Kidney (tissue), 22 donors: ENCODE measurements at places on chromosomes 3 and 15.

GRCh38 chr3:154310840-154311239, 13.4 kb downstream of the DHX36 start:
- no peak for DNase-seq

- no peak for DNase-seq
These were observed 424.1 kb upstream of the TPM1 start for GRCh38 chr15:62618432-62618831.

- DNase-seq = no peak
These were observed 1.8 kb downstream of the CLN6 start for GRCh38 chr15:68227643-68228142.

- peak; percentile 74 for DNase-seq
These were observed 13.2 kb downstream of the EPHB3 start for GRCh38 chr3:184574515-184575417.

DNA sequence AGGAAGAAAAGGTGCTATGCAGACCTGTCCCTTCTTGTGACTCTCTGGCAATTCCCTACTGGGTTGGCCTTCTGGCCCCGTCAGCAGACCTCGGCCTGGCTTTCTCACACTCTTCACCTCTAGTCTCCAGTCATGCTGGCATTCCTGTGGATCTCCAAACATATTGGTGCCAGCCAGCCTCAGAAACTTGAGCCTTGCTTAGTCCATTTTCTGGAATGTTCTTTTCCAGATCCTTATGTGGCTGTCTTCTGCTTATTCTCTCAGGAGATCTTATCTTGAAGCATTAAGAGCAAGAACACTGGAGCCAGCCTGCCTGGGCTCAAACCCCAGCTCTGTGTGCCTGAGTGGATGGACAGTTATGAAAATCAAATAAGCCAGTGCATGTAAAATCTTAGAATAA, 88.2 kb upstream of the NTRK3 start:
- no peak for DNase-seq

DNA sequence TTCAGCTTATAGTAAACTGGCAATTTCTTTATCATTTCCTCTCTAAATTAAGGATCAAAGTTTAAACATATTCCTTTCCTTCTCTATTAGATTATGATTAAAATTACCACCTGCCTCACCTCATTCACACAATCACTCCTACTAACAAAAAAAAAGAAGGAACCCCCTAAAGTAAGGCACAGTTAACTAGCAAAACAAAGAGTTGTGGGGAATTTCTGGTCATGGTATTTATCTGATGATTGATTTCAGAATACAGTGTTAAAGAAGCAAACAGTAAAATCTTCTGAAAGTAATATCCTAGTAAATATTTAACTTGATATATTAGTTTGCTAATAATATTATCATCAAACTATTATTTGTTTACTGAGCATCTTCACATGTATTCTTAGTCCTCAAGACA, 8.8 kb downstream of the GBE1 start:
- no peak for DNase-seq

DNA sequence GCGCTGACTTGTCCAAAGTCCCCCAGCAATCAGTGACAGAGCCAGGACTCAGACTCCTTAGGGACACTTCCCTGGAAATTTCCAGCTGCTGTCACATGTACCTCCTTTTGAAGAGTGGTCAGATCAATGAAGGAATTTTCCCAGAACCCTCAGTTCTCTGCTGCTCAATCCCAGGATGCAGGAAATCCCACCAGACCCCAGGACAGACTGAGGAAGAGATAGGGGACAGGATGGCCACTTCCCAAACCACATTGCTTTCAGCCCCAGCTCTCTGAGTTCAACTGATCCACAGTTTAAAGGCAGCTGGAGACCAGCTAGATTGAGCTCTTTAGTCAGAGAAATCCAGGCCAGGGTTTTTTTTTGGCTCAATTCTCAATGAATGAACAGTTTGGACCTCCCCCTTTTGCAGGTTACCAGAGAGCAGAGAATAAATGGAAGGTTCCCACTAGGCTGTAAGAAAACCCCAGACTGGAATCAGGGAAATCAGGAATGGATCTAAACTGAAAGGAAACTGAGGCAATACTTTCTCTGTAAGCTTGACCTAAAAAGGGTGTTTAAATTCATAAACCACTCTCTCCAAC, 1.5 kb downstream of the CYP1A1 start:
- peak; percentile 23 for DNase-seq

GRCh38 chr3:8443829-8444791, 57.5 kb upstream of the LMCD1 start:
- DNase-seq = peak; percentile 94

- no peak for DNase-seq
These were observed 136.4 kb upstream of the IL12A start for GRCh38 chr3:159852266-159852665.

DNA sequence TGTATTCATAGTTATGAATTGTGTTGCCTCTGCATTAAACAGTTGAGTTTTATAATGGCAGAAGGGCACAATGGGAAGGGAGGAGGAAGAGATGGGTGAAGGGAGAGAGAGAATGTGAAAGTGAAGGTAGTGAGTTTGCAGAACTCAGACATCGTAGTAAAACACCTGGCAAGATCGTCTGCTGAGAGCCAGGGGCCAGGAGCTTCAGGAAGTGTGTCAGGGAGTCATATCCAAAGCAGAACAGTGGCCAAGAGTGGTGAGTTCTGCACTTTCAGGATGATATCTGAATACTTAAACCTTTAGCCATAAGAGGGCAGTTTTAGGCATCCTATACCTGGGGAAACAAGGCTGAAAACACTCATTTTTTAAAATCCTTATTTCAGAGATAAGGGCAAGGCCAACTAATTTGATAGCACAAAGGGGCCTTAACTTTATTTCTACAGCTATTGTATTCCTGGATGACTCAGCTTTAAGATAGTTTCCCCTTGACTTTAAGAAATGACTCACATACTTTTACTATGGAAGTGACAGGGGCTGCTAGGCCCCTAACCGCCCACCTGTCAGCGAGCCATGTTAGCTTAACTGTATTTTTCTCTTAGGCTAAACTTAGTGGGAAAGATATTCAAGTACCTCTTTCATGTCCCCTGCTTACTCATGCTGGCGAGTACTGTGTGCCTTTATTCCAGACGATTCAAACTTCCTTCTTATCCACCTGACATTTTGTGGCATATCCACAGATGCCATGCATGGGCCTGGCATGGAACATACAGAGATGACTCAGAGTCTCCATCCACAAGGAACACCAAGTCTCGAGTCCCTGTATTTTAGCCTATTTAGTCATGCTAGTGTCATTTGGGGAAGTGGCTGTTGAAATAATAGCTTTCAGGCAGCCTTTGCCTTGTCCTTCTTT, 53.9 kb downstream of the RLBP1 start:
- no peak for DNase-seq

DNA sequence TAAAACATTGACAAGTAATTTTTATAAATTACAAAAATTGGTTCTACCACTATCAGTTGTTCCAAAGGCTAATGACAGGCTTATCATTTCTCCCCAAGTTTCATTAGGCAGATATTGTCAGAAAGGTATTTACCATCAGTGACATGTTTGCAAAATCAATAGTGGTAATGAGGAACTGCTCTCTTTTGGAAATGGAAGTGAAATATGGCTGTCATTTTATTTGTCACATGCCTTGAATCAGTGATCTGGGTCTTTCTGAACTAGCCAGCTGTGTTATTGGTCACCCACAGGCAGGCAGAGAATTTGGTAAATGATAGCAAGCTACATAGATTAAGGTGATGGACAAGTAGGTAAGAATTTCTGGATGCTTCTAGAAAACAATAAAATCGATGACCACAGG, 268.0 kb upstream of the ARHGEF26 start:
- no peak for DNase-seq

DNA sequence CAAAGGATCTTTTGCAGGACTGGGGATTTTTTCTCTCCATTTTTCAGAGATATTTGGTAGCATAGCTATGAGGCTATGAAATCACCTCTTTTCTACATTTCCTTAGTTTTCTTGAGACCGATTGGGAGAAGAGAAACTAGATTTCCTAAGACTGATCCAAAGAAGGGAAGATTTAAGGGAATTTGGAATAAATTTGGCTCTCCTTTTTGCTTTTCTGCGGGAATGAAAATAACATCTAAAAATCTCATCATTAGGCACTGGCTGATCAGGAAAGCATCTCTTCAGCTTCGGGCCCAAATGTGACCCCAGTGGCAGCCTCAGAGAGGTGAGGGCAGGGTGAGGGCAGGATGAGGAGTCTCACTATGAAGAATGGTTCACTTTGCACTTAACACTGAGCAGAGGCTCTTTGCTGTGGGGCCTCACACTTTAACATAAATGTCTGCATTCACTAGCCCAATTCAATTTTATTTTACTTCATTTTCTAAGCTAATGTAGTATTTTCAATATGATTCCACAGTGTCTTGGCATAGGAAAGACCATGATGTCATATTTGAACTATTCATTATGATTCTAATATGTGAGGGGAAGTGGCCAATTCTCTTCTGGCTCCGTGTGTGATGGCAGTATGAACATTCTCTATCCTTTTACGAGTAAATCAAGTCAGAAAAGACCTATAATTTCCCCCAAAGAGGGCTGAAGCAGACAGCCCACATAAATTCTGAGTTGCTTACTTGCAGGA, 193.2 kb downstream of the MEX3B start:
- no peak for DNase-seq

DNA sequence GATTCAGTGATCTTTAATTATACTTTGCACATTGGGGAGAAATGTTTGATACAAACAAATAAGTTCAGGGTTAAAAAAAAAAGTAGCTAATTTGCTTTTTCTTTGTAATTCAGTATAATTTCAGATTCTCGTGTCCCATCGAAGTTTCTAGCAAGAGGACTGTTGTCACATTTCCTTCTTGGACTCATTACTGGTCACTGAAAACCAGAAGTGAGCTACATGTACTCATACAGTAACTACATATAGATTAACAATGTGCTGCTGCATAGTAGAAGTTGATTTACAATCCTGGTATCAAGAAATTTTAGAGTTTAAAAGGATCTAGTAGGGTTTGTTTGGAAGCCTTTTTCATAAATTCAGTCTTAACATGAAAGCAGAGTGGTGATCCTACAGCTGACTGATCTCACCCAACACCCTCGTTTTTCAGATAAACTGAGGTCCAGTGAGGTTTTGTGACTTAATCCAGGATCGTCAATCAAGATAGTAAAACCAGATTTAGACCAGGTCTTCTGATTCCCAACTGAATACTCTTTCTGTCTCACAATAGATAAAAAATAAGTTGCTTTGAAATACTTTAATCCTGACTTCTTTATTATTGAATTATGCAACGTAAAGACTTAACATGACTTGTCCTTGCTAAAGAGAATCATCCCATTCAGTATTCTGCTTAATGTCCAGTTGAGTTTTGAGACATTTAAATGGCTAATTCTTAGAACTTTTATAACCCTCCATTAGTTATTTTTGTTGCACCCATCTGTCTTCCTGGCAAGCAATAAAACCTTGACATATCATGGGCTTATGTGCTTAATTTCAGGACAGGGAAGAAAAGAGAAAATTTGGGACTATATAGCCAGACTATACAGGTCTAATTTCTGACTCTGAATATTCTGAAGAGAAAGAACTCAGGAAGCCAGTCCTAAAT, 2.8 kb downstream of the SEC62 start:
- DNase-seq = no peak

- no peak for DNase-seq
These were observed 3.5 kb upstream of the UBE2E2 start for GRCh38 chr3:23199649-23200048.

GRCh38 chr3:25433106-25433505, 5.0 kb downstream of the RARB start:
- no peak for DNase-seq

DNA sequence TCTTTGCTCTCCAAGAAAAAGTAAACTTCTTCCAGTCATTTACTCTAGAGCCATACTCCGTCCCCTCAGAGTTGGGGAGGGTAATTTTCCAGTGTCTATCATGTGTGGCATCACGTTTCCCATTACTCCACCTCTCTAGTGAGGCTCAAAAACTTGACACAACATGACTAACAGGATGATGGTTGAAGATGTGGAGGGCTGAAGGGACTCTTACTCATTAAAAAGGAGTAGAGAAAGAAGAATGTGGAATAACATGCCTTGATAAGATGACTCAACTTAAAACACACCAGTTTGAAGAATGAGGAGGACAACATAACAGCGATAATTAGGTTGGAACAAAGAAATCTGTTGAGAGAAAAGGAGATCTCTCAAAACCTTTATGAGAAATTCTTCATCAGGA, 894.3 kb downstream of the OTOL1 start:
- DNase-seq = no peak

DNA sequence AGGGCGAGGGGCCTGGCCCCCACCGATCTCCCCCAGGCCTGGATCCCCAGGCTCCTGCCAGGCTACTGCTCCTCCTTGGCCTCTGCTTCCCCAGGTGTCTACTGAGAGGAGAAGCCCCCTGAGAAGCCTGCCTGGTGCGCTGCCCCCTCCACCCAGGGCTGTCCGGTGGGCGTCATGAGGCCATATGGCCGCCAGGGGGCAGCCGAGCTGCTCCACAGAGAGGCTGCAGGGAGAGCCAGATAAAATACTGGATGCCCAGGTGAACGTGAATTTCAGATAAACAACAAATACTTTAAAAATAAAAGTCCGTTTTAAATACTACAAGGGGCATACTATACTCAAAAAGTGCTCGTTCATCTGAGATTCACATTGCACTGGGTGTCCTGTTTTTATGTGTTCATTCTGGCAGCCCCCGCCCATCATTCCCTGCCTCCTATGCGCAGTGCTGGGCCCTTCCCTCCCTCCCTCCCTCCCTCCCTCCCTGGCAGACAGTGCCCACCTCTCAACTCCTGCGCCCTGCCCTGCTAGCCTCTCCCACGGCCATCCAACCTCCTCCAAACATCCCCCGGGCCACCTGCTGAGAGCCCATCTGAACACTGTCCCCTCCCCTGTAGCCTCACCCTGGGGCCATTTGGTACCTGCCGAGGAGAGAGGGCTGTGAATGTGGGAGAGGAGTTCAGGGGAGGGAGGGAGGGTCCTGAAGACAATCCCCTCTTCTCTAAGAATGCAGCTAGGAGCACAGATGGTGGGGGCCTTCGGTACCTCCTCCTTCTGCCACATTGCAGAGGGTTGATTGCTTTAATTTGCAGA, 29.6 kb downstream of the PSTPIP1 start:
- peak; percentile 86 for DNase-seq

- no peak for DNase-seq
These were observed 23.2 kb downstream of the SHC4 start for GRCh38 chr15:48940508-48940907.

GRCh38 chr3:44554626-44555592, at the start of gene ZKSCAN7:
Gene ZKSCAN7, plus strand, starts transcription at chr3:44555193. Its CDS starts 1,855 bp downstream, at chr3:44557048.
- DNase-seq = peak; percentile 86

DNA sequence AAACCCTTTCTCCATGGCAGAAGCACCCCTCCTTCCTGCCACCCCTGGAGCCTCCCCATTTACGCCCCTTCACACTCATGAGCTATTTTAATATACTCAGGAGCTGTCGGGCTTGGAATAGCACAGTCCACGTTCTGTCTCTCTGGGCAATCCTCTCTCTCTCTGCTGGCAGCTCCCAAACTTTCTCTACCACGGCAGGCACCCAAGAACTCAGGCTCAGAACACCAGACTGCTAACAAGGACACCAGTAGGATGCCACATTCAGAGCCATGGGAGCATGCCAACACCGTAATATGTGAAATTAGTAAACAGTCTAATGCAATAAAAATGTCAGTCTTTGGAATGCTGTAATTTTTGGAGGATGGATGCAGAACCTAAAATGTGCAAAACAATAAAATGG, 19.3 kb downstream of the TNFAIP8L3 start:
- no peak for DNase-seq
